ENCODE measurements at places on chromosomes 12 and 14. TPM values are rescaled to one million over a fixed set of nuclear protein-coding genes. Genes with fewer than 3 reads are reported as not detected.

DNA sequence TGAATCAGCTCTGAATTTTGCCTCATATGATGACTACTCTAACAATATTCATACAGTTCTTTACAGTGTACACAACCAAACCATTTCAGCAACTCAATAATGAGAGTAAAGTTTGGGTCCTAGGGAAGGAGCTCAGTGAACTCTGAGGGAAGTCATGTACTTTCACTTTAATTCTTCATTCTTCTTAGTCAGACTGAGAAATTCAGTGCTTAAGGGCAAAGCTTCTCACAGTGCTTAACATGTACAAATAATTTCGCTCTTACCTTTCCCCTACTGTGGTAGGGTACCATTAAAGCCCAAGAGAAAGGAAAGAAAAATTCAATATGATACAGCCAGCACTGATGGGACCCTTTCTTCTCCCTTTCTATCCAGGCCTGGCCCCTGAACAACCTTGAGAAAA lies 435.0 kb downstream of the NELL2 start:
- no peak for DNase-seq

GRCh38 chr12:124590447-124590846 lies 23.0 kb upstream of the NCOR2 start:
- DNase-seq: no peak

CCDC63 gene
- not detected for total RNA-seq

SFSWAP gene
- 72.3 TPM for total RNA-seq

IL23A gene
- not detected for total RNA-seq

DNA sequence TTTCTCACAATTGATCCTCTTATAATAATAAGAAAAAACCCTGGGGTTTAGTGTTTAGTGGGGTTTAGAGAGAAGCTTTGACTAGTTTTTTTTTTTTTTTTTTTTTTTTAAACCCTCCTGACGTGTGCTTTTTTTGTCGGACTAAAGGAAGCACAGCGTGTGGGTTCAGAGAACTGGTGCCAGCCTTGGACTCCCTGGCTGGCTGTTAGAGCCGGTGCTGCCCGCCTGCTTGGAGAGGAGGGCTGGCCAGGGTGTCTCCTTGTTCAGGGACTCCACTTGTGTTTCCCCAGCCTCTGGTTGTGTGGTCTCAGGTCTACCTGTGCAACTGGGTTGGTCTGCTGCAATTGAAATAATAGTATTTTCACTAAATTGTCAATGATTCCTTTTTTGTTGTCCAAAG lies 54.1 kb upstream of the ASPG start:
- DNase-seq: no peak

TCL1B gene
- total RNA-seq: not detected

- no peak for DNase-seq
These were observed 87.7 kb downstream of the SSPN start for GRCh38 chr12:26283046-26283445.

C14orf132 gene
- total RNA-seq: 38.2 TPM
